Colonic mucosa (tissue), 4 donors: ENCODE measurements at places on chromosomes 11 and 22. TPM values are rescaled to one million over a fixed set of nuclear protein-coding genes. Genes with fewer than 3 reads are reported as not detected.

The PLEKHA7 gene
- 65.9 TPM for total RNA-seq

The VSIG10L2 gene
- total RNA-seq = not detected

The ACO2 gene
- total RNA-seq = 268 TPM

The CASP5 gene
- 25.7 TPM for total RNA-seq

The APOA4 gene
- not detected for total RNA-seq

The MIAT gene
- total RNA-seq = 1.5 TPM

The TYR gene
- not detected for total RNA-seq

The TCN2 gene
- total RNA-seq = 27.0 TPM

The OR52H1 gene
- total RNA-seq = not detected

The BRSK2 gene
- 1.2 TPM for total RNA-seq

The YWHAH gene
- 207 TPM for total RNA-seq

The RAB3IL1 gene
- 3.7 TPM for total RNA-seq

The OR52D1 gene
- total RNA-seq = not detected

The TMEM223 gene
- 26.0 TPM for total RNA-seq

The C11orf86 gene
- 23.0 TPM for total RNA-seq

The RASSF10 gene
- 4.7 TPM for total RNA-seq

The RCOR2 gene
- total RNA-seq = 4.8 TPM

The DGCR6 gene
- 0.77 TPM for total RNA-seq

The PRDM11 gene
- 4.1 TPM for total RNA-seq

The HORMAD2 gene
- total RNA-seq = not detected

The MAML2 gene
- 11.0 TPM for total RNA-seq

The SLC22A25 gene
- total RNA-seq = not detected

The C11orf87 gene
- not detected for total RNA-seq

The OR5B21 gene
- total RNA-seq = not detected

The OTOG gene
- total RNA-seq = not detected

The POU2AF3 gene
- total RNA-seq = 4.5 TPM

The IPO7 gene
- total RNA-seq = 103 TPM

The LRP4 gene
- total RNA-seq = 62.6 TPM

The MYBPC3 gene
- total RNA-seq = not detected

The GDPD4 gene
- total RNA-seq = not detected

The EHF gene
- 289 TPM for total RNA-seq

The TMEM225 gene
- total RNA-seq = not detected

The DDI1 gene
- total RNA-seq = not detected

The MS4A3 gene
- not detected for total RNA-seq

The CATSPERZ gene
- 0.56 TPM for total RNA-seq

The RASL10A gene
- 1.3 TPM for total RNA-seq

The ESRRA gene
- 150 TPM for total RNA-seq

The RBMXL2 gene
- not detected for total RNA-seq

The GPR152 gene
- total RNA-seq = not detected

The LARGE2 gene
- 7.5 TPM for total RNA-seq

The MS4A6E gene
- total RNA-seq = not detected

The MMP8 gene
- total RNA-seq = not detected
